Stimulated activated naive CD4-positive, alpha-beta T cell (primary cell): ENCODE measurements at places on chromosomes 1 and 21.

GRCh38 chr1:150567341-150567716, 12.1 kb downstream of the MCL1 start:
- no peak for DNase-seq

DNA sequence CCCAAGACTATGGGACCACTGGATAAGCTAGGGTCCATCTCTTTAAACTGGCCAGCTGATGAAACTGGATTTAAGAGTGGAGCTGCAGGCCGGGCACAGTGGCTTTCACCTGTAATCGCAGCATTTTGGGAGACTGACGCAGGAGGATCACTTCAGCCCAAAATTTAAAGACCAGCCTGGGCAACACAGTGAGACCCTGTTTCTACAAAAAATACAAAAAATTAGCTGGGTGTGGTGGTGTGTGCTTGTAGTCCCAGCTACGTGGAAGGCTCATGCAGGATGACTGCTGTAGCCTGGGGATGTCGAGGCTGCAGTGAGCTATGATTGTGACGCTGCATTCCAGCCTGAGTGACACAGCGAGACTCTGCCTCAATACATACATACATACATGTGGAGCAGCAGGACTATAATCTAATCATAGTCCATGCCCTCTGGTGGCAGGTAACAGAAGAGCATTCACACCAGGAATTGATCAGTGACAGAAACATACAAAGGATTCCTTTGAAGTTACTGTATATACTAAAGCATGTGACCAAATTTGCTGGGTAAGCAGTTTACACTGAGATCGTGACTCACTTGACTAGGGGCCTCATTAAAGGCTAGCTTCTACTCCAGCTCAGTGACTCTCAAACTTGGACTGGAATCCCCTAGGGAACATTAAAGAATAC, 101.5 kb upstream of the SLFNL1 start:
- DNase-seq, result no peak

DNA sequence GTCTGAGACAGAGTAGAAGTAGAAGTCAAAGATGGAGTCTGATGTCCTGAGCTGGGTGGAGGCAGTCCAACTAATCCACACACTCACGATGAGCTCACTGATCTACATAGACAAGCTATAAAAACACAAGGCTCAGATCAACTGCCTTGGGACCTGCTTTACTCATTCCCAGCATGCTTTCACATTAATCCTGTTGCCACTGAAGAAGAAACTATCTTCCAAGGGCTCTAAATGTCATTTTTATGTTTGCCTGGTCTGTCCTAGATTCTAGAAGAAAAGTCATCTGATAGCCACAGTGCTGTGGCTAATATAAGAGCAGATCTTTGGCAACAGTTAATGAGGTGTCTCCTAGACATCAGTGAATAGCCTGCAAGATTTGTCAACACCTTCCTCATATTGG, 522.7 kb downstream of the NUF2 start:
- no peak for DNase-seq

GRCh38 chr1:210981490-210981889, 152.5 kb downstream of the KCNH1 start:
- no peak for DNase-seq

DNA sequence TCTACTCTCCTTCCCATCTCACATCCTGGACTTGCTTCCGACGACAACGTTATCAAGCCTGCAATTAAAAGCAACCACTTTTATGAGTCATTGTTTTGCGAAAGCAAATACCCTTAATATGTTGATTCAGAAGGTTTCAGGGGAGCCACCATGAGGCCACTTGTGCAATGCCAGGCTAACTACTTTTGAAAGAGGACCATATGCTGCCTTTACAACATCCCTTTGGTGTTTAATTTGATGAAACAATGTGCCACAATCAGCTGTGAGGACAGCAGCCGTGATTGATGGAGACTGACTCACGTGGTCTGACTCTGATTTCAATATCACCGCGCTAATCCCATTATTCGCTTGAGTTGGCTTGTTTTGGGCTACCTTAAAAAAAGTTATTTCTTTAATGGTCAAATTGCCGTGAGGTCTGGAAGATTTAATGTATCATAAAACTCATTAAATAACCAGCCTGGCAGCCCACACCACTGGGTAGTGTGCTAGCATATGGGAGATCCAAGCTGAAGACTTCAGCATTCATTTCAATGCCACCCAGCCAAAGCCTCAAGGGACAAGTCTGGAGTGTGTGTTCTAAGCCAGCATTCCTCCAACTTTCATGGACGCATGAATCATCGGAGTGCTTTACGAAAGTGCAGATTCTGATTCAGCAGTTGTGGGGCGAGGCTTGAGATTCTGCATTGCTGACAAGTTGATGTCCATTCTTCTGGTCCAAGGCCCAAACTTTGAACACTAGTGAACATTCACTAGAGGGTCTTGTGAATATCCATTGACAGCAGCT, 73.3 kb upstream of the PAXBP1 start:
- no peak for DNase-seq

DNA sequence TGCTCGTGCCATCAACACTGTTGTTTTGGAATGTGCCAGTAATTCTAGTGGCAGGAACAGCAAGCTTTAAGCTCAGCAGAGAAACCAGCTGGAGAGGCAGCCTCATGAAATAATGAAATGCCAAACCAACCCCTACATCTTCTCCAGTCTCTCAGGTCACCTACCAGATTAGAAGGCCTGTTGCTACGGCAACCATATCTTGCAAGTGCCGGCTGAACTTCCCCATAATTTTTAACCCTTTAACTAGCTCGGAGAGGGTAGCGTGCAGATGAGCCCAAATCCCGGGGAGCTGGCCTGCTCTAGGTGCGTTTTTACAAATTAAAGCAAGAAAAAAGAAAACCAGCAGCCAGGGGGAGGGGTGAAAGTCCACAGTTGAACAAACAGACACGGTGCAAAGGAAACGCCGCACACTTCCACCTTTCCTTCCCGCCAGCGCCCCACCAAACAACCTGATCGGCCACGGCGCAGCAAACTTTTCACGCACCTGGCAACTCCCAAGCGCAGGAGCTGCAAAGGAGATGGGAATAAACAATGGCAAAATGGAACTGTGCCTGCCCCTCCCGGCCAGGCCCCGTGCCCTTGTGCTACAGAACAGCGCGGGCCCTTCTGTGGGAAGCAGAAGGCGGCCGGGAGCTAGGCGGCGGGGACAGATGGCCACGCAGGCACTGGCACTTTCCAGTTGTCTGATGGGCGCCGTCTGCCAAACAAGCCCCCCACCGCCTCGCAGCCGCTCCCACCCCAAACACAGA, 50.1 kb downstream of the SSBP3 start:
- DNase-seq, result no peak

- DNase-seq, result no peak
These were observed 133.8 kb upstream of the EDN2 start for GRCh38 chr1:41618066-41618825.

DNA sequence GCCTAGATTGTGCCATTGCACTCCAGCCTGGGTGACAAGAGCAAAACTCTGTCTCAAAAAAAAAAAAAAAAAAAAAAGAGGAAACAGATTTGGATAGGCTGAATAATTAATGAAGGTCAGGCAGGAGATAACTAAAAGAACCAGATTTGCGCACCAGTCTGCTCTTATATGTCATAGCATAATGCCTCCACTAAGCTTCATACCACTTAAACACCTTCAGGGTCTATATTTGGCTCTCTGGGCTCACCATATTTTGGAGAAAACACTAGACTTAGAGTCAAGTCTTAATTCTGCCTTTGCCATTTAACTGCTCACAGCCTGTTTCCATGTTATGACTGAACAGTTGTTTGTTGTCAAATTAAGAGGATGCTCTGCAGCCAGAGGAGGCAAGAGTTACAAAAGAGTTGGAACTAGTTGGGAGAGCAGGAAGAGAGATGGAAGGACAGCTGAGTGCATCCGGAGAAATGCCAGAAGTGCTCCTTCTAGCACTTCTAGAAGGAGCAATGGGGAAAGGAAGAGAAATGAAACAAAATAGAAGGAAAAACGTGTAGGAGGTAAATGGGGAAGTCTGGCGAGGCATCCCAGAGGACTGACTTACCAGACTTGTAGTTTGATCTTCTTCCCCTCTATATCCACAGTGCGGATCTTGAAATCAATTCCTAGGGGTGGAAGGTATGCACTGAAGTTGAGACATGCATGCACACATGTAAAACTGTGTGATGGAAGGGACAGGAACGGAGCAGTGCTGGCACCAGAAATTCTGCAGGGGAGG, 1.8 kb downstream of the RAB13 start:
- DNase-seq, result no peak

DNA sequence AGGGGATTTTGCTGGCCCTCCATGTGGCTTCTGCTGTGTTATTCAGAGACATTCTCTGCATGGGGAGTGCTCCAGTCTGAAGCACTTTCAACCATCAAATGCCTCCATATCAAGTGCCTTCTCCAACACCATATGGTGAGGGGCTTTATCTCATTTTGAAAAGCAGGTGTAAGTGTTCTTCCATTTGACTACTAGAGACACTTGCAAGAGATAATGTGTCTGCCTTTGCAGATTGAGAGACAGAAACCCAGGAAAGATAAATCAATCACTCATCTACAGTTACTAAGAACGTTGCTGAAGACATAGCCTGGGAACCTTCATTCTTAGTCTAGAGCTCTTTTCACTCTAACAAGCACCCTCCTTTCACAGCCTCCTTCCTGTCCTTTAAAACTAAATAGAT, 29.5 kb upstream of the REG4 start:
- DNase-seq, result no peak

GRCh38 chr1:228852024-228852423, 116.7 kb downstream of the RHOU start:
- no peak for DNase-seq

DNA sequence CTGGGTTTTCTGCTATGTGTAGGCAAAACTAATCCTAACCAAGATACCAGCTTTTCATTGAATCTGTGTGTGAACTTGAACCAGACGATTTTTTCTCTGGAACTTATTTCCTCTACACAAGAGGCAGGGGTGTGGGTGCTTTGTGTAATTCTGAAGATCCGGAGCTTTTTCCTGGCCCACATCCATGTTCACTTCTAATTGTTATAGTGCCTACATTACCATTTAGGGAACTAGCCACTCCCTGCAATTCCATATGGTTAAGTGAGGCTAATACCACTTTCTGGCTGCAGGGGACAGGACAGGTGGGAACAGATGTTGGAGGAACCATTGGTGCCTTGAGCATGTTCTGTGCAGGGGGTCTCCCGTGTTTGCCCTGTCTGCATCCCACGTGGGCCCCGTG, 83.4 kb upstream of the FMN2 start:
- no peak for DNase-seq

- DNase-seq, result no peak
These were observed 21.5 kb downstream of the INAVA start for GRCh38 chr1:200916152-200916551.

DNA sequence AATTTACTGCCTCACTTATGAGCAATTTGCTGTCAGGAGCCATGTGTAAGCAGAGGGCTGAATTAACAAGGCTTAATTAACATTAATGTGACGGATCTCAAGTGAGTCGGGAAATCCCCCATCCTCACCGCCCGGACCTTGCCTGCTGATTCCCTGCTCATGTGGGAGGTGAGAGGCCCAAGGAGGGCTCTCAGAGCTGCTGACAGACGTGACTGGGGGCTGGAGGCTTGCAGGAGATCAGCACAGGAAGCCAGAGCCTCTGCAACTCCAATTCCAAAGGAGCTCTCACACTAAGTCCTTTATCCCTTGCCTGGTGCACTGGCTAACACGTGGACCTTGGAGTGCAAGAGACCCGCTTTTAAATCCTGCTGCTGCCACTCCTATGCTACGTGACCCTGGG, 19.4 kb downstream of the LRP8 start:
- DNase-seq, result no peak

- DNase-seq, result no peak
These were observed 106.1 kb downstream of the CDC42BPA start for GRCh38 chr1:227212164-227212563.

DNA sequence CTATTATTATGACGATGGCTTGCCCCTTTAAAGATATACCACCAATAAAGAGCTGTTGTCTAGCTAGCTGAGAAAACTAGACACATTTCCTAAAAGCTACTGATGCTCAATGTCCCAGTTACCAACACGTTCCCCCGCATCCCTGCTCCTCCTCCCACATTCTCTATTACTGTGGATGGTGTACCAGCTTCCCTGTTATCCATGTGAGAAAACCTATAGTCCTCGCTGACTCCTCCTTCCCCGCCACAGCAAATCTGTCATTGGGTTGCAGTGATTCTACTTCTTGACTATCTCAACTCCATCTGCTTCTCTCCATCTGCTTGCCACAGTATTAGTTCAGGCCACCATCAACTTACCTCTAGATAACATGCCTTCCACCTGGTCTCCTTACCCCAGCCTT, 337.5 kb downstream of the KCNH1 start:
- DNase-seq, result no peak

DNA sequence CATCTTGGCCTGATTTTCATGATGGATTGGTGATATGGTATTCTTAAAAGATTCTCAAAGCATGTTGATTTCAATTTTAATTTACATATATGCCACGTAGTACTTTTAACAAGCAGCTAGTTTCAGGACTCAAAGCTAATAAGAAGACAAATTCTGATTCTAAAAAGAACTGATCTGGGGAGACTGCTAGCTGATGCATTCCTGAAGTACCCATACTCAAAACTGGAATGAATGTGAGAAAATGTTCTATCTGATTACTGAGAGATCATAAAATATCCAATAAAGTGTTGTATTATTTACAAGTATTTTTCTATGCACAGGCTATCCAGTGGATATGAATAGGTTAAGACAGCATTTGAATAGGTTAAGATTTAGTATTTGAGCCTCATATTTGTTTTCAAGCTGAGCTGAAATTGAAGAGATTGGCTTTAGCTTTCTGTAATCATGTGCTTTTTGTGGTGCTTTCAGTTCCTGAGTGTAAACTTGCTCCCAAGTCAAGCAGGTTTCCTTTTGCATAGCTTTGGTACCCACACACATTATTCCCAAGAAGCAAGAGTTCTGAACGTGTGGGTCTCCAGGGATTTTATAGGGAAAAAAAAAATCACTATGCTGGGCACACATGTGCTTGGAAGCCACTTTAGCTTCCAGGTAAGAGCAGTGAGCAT, 114.1 kb downstream of the VPS13D start:
- DNase-seq, result no peak

GRCh38 chr1:118290571-118290970, 105.5 kb upstream of the SPAG17 start:
- DNase-seq, result no peak

- DNase-seq, result no peak
These were observed 7.9 kb upstream of the GSTM5 start for GRCh38 chr1:109704173-109704572.

GRCh38 chr1:84504580-84505492, 1.4 kb upstream of the SPATA1 start:
- DNase-seq, result peak; percentile 18

- no peak for DNase-seq
These were observed 3.5 kb downstream of the CRNN start for GRCh38 chr1:152410599-152410998.

DNA sequence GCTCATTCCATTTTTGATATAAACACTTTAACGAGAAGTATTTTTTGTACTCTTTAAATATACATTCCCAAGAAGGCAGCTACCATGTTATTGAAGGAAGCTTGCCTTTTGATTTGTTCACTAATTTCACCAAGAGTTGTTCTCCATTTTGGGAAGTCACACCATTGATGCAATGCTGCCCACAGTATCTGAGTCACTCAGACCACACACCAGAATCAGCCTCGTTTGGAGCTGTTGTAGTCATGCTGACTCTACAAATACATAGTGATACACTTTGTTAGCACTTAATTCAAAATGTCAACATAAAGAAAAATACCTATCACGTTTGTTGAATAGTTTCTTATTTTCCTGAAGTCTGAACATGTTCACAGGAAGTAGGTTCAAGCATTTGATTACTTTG, 78.7 kb downstream of the PAPPA2 start:
- DNase-seq, result no peak
